NCI-H82 (cell line): ENCODE measurements at places on chromosomes 3 and 15.
A peak's percentile ranks its signal among the peaks of the same experiment; 100 is the strongest.

DNA sequence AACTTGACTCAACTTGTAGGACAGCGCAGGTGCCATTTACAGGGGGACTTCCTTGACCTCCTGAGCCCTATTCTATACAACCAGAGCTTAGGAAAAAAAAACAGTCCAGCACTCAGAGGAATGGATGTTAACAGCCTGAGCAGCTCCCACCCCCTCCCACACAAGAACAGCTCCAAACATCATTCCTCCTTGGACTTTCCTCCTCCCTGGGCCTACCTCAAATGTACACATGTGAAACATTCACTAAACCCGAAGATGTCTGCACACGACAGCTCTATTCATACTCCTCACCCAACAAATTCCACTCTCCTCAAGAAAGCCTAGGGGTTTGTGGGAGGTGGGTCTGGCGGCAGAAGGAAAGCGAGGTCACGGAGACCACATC, 503 bp upstream of the ATRIP start:
- DNase-seq: no peak

DNA sequence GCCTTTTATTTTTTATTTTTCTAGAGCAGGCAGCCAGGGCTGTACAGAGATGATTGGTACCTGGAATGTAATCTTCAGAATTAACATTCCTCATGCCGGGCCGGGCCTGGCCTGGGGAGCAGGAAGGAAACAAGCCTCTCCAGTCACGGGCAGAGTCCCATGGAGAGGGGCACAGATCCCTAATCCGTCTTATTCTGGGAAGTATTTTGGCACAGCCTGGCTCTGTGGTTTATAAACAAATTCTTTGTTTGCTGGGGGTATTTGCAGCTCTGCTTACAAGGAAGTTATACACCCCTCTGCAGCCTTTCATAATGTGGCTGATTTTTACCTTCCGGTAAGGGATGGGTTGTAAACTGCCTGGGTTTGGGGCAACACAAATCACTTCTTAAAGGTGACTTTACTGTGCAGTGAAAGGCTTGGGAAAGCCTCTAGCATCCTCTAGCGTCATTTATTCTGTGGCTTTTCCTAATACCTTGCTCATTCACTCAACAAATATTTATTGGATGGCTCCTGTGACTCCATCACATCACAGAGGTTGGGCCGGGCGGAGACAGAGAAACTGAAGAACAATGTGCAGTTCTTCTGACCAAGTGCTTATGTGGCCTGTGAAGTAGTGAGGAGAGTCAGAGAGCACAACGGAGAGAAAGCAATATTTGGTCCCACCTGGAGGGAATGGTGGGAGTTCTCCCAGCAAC, 2.7 kb downstream of the SLC6A20 start:
- DNase-seq: no peak

- DNase-seq: peak; percentile 90
Observed at GRCh38 chr15:40358471-40359353, 693 bp downstream of the DISP2 start.

GRCh38 chr3:17805461-17805940, 63.1 kb upstream of the TBC1D5 start:
- no peak for DNase-seq

- DNase-seq: no peak
Observed at GRCh38 chr3:141321109-141321497, 47.2 kb upstream of the ZBTB38 start.

DNA sequence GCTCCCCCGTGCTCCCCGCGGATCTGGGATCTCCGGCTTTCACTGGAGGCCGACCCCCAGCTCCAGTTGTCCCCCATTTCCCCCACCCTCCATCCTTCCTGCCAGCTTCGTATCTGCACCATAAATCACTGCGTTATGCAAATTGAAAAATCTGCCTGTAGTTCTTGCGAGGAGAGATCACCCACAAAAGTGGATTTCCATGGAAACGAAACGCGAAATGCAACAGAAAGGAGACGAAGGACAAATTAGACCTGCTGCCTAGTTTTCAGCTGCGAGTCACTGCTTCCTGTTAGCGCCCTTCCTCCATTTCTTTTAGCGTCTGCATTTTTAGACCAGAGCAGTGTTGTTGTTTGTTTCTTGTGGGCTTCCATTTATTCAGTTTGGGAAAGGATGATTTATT, 127.1 kb upstream of the ATP10A start:
- no peak for DNase-seq

DNA sequence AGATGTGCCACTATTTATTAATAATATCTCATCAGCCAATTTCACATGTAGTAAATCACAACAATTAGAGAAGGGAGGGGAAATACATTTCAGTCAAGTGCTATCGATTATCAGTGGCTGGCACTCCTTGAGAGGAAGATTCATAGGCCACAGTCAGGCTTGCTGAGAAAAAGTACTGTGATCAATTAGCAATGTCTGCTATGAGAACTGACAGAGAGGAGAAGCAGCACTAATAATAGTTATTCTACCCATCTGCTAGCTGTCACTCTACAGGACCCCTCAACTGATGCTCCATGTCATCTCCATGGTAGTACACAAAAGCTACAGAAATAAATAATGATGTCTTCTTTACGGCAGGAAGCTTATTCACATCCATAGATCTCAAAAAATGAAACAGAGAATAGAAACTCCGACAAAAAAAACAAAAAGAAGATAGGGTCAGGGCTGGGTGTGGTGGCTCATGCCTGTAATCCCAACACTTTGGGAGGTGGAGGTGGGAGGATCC, 351.3 kb downstream of the FOXP1 start:
- DNase-seq: no peak

DNA sequence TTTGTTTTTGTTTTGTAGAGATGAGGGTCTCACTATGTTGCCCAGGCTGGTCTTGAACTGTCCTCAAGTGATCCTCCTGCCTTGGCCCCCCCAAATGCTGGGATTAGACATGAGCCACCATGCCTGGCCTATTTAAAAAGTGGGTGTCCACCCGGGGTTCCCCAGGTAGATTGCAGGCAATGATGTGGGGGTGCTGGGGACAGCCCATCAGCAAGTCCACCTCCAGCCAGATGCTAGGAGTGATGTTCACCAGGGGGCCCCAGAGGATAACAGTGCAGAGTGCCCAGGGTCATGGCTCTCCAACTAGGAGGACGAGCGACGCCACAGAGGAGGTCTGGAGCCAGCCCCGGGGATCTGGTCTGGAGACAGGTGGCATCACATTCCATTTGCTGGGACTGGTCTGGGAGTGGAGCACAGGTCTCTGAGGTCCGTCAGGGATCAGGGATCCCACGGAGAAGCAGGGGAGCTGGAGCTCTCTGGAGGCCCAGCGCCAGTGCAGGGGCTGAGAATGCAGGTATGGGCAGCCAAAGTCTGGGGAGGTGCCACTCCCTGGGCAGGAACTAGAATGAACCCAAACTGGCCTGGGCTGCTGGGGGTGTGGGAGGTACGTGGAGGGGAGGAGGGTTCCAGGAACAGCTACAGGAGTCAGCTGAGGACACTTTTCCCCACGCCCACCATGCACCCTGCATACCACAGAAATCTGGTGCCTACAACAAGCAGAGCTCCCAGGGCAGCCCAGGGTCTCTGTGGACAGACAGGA, 51.2 kb upstream of the PCSK6 start:
- DNase-seq: no peak

- no peak for DNase-seq
Observed at GRCh38 chr3:172931746-172932285, 181.3 kb downstream of the ECT2 start.

DNA sequence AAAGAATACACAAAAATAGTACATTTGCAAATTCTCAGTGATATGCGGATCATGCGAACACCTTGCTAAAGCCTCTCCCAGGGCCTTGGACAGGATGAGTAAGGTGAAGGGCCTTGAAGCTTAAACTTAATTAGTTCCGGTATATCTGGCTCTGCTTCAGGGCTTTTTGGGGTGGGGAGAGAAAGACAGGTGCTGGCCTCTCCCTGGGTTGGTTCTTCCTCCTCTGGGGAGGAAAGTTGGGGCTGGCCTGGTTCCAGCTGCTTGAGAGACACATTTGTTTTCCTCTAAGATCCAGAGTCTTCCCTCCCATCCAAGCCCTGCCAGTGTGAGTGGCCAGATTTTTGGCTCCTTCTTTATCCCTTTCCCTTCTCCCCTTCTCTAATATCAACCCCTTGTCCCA, 64.7 kb upstream of the EPHB3 start:
- DNase-seq: no peak

DNA sequence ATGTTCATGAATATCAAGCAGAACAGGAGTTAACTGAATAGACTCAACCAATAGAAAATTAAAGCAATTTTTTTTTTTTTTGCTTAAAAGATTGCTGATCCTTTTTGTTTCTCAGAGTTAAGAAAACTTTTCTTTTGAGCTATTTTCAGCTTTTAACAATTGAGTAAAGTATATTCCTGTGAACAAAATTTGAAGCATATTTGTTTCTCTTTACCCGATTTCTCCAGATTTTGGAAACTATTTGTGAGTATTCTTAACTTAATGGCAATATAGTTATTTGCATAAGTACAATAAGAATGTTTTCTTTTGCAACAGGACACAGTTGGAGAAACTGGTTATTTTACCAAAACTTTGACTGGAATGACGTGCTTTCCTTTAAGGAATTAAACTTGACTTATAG, 53.4 kb upstream of the C15orf39 start:
- DNase-seq: no peak

GRCh38 chr3:12462159-12462947, 21.9 kb upstream of the TSEN2 start:
- DNase-seq: no peak

DNA sequence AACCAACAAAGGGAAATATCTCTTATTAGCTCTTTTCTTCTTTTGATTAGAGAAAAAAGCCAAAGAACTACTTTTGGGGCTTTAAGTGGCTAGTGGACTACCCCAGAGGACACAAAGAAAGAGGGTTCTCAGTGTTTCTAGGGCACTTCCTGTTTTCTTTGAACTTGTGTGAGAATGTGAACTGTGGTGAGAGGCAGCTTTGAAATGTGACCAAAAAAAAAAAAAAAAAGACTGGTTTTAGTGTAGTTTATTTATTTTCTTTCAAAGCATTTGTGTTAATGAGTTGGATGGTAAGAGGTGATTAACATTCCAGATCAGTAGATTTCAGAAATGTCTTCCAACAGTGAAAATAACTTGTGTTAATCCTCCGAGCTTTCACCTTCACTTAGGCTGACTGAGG, 32.4 kb downstream of the SELENOT start:
- no peak for DNase-seq

- DNase-seq: no peak
Observed at GRCh38 chr3:46135475-46135874, 72.6 kb downstream of the CCR1 start.

GRCh38 chr3:174737966-174738365, 121.2 kb upstream of the NAALADL2 start:
- no peak for DNase-seq

DNA sequence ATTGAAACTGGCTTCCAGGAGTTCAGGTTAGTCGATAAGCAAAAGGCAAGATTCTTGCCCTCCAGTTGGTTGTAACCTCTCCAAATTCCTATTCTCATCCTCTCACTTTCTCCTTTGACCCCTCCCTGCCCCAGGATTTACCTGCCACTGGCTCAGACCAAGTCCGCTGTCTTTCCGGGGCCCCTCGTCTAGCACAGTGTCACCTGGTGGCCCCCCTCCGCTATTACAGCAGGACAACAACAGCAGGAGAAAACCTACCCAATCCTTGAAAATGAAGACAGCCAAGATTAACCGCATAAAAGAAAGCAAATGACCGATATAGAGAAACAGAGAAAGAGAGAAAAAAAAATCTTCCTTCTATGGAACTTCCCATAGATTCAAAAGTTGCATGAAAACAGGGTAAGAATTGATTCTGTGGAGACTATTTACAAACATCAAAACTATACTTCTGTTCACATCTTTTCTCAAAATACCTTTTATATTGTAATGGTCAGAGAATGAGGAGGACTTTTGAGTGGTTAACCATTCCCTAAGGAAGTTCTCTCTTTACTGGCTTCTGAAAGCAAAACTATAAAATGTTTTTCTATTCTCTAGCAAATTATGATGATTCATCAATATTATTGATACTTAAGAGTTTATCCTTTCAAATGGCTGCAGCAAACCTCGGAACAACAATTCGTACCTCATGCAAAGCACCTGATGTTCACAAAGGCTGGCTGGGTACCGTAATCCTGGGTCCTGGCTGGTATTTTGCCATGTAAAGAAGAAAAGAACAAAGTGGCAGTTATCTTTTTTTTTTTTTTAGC, 10.0 kb upstream of the ST8SIA2 start:
- peak; percentile 69 for DNase-seq

DNA sequence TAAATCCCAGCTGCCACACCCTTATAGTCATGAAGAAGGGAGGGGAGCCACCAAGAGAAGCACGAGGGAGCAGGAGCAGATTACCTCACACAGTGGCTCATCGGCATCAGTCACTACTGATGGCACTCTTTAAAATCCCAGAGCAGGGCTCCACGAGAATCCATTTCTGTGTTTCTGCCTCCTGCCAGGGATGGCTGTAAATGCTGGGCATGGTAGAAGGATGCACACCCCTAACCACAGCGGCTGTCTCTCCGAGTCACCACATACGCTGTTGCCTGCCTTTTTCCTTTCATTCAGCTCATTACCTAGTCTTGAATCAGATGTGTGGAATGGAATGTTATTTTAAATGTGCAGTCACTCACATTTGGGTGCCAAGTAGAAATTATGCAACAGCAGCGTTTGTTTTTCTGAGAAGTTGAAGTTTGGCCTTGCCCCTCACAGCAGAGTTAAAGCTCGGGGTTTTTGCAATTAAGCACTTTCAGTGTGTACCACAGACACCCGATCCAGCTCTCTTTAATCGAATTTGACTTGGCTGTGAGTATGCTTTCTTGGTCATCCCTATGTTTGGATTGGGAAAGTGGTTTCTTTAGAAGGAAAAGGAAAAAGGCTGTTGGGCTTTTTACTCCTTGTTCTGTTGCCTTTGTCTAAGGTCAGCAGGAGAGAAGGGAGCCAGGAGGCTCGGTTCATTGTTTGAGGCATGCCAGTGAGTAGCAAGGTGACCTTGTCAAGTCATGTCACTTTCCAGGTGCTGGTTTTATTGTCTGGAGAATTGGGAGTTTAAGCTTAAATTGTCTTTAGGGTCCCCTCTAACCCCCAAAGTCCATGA, 284.2 kb upstream of the TPM1 start:
- DNase-seq: peak; percentile 36
